ENCODE measurements at places on chromosomes 4 and X.

DNA sequence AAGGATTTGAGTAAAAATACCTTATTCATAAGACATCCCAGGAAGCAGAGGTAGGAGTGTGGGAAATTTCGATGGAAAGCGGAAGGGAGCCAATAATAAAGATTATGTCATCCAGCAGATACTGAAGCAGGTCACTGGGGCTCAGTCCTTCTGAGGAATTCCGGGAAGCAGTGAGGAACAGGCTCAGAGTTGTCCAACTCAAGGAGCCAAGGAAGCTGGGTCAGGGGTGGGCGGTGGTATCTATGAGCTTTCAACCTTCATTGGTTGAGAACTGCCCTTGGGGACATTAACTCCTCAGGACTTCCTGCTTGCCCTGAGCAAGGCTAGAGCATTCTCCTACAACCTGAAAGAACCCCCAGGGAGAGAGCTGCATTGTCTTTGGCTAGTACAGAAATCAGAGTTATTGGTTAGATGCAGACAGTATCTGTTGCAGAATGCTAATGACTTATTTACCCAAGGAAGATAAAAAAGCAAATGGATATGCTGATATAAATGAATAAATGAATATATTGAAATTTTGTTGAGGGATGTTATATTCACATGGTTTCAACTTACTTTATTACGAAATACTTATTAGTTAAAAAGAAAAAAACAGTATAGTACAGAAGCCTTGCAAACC is 68.2 kb downstream of the DMP1 start:
- DNase-seq = no peak

- DNase-seq = no peak
These were observed 522.8 kb downstream of the GLUD2 start for GRCh38 chrX:121570072-121570841.

DNA sequence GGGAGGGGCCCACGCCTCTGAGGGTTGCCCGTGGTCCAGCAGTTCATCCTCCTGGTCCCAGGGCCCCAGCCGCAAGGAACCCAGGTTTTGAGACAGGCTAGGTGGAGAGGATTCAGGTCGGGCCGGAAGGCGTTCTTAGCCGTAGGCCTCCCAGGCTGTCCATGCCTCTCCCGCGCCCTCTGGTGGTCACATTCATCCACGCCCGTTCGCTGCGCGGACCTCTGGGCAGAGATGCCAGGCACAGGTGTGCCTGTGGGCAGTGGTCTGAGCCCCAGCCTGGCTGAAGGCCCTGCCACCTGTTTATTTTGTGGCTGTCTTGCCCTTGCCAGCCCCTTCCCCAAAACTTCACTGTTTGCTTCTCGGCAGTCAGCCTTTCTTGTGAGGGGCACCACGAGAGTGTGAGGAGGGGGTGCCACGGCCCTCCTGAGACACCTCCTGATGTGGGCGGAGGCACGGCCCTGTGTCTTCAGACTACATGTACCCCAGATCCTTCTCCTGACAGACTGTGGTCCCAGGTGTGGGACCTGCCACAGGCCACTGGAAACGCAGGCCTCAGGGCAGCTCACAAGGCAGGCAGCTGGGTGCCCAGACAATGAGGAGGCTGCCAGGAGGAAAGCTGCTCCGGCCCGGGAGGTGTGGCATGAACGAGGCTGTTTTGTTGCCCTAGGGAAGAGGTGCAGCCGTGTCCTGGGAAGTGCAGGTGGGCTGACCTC is 5.0 kb downstream of the UVSSA start:
- peak; percentile 92 for DNase-seq

- DNase-seq = no peak
These were observed 35.7 kb downstream of the AFAP1 start for GRCh38 chr4:7903791-7904516.

- DNase-seq = no peak
These were observed 85.4 kb upstream of the RAPGEF2 start for GRCh38 chr4:159017323-159018026.

- DNase-seq = no peak
These were observed 606.0 kb upstream of the PITX2 start for GRCh38 chr4:111228874-111229273.

DNA sequence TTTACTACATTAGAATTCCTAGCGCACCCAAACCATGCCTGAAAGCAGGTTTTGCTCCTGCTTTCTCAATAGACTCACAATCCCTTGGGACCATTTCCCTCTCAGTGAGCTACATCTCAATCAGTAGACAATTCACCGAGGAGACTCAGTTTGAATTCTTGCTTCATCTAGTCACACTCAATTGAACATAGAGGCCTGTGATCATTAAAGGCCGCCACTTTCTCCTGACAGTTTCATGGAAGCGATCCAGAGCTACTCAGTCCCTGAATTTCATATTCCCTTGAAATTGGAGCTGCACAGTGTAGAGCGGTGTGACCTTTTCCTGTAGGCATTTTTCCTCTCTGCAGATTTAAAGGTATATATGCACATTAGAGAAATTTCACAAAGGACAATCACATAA is 193.9 kb upstream of the SPOCK3 start:
- DNase-seq = no peak

DNA sequence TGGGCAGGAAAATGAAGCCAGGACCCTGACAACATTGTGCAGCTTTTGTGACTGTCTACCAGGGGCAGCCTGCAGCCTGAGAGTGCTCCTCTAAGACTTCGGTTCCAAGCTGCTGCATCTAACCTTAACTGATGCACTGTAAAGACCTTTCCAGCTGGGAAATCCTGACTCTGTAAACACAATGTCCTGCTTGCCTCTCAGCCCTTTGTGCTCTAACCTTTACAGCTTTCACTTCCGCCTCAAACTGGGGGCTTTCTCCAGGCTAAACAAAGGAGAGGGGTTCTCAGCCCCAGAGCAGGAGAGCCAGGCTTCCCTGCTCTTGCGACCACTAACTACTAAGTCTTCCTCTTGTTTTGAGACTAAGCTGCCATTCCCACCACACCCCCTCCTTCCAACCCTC is 19.3 kb upstream of the RASL11B start:
- no peak for DNase-seq

DNA sequence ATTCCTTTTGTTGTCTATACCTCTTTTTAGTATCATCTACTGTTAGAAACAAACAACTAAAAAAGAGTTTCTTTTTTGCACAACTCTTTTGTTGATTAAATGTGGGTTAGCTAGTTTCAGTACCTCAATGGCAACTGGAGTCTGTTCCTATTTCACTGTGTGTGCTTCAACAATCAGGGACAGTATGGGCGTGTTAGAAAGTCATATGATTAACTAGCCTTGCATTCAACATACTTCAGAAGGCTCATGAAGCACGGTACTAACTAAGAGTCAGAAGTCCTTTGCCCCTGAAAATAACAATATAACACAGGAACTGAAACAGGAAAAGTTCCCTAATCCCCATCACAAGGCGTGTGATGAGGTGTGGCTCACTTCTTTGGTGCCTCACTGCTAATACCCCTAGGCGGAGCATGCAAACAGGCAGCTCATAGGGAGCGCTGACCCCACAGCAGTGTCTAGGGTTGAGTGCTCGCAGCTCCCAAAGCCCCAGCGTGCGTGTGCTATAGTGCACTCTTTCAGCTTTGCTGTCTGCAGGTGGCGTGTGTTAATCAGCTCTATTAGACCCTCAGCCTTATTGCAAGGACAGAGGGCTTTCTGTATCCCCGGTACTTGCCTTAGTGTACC is 203.1 kb upstream of the NDST3 start:
- no peak for DNase-seq

GRCh38 chrX:95059909-95060308 is 1385.9 kb downstream of the FAM133A start:
- no peak for DNase-seq

GRCh38 chr4:19575924-19576323 is 675.8 kb upstream of the SLIT2 start:
- DNase-seq = no peak

DNA sequence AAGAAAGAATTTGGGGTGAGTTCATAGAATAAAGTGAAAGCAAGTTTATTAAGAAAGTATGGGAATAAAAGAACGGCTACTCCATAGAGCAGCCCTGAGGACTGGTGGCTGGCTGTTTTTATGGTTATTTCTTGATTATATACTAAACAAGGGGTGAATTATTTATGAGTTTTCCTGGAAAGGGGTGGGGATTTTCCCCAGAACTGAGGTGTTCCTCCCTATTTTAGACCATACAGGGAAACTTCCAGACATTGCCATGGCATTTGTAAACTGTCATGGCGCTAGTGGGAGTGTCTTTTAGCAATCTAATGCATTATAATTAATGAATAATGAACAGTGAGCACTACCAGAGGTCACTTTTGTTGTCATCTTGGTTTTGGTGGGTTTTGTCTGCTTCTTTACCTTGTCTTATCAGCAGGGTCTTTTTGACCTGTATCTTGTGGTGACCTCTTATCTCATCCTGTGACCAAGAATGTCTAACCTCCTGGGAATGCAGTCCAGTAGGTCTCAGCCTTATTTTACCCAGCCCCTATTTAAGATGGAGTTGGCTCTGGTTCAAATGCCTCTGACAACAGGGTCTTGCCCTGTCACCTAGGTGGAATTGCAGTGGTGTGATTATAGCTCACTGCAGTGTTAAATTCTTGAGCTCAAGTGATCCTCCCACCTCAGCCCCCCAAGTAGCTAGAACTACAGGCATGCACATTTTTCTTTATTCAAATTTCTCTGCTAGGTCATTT is 27.1 kb downstream of the RAPGEF2 start:
- DNase-seq = no peak

DNA sequence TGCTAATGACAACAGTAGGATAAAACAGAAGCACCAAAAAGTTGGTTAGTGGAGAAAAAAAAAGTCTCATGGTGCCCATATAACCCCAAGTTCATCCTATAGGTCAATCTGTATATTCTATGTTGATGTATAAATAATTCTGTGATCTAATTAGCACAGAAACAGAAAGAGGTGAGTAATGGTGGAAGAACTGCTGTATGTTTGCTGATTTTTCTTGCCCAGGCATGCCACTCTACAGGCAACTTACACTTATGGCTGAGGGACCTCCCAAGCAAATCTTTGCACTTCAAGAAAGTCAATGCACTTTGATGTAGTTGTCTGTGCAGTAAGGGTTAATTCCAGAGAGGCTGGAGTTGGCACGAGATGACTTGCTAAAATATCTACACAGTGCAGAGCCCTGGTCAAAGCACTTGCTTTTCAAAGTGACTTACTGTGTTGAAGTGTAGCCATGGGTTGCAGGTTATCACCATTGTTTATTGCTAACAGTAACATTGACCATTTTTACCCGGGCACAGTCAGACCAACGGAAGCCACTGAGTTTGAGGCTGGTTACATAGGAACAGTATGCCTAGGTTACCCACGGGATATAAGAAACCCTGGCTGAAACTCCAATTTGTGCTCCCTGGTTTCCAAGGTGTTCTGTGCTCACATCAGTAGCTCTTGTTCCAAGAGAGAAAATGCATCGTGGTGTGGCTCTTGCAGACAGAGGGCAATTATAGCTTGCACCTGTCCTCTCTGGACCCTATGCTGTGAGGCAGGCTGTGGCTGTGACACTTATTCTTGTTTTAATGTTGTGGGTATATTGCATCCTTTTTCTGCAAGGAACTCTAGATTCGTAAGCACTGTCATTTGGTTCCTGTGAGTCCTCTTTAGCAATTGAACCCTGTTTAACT is 141.3 kb upstream of the FTHL17 start:
- no peak for DNase-seq

GRCh38 chr4:51923343-51923742 is 80.4 kb downstream of the DCUN1D4 start:
- DNase-seq = no peak

DNA sequence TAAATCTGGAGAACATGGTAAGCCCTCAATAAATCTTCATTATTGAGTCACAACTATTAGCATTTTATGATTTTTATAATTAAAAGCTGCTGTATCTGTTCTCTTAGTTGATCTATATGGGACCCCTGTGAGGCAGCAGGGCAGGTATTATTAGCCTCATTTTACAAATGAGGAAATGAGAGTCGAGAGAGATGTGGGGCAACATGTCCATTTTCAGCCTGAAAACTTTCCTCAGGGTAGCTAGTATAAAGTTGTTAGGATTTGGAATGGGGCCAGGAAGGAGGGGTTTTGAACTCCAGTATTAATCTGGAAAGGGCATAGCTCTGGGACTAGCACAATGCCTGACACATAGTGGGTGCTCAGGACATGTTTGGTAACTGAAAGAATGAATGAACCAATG is 191.7 kb upstream of the GPC4 start:
- no peak for DNase-seq

DNA sequence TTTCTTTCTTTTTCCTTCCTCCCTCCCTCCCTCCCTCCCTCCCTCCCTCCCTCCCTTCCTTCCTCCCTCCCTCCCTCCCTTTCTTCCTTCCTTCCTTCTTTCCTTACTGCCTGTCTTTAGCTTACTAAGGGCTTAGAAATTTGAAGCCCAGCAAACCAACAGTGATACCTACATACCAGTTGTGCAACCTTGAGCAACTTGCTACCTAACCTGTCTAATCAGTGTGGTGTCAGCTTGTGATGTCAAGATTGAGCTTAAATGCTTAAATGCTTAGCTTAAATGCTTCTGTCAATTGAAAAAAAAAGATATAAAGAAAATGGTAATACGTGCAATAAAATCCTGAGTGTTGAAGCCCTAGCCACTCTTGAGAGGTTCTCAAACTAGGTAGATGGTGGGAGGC is 728.6 kb downstream of the TRIML1 start:
- DNase-seq = no peak

DNA sequence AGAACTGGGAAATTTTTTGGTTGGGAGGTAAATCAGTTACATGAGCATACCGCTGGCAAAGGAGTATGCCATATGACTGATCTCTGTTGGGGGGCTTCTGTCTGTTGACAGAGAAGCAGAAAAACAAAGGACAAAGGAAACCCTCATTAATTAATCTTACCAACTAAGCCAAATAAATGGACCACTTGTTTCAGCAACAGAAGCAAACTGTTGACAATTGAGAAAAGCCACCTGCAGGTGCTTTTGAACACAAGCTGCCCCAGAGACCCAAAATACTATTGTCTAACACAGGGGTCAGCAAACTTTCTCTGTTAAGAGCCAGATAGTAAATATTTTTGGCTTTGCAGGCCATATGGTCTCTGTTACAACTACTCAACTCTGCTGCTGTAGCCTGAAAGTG is 7.0 kb upstream of the FRYL start:
- DNase-seq = no peak

GRCh38 chr4:58050439-58050838 is 940.3 kb upstream of the IGFBP7 start:
- no peak for DNase-seq

GRCh38 chr4:78528327-78528726 is 23.2 kb upstream of the ANXA3 start:
- no peak for DNase-seq

DNA sequence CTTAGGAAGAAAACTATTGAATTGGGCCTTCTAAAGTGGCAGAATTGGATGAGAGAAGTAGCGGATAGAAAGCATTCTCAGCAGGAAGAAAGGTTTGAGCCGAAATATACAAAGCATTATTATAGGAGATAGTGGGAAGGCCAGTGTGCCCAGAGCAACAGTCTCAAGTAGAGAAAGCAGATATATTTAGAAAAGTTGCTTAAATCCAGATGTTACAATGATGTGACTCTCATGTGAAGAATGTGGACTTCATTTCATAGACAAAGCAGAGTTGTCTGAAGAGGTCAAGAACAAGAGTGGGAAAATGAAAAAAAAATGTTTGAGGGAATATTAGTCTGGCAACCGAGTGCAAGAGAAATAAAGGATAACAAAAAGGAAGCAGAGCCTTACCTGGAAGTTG is 66.9 kb downstream of the SYNPO2 start:
- DNase-seq = no peak

- no peak for DNase-seq
These were observed 29.0 kb upstream of the RAP1GDS1 start for GRCh38 chr4:98232202-98232601.

GRCh38 chrX:134653835-134654234 is 4.4 kb downstream of the PLAC1 start:
- DNase-seq = no peak
